ENCODE measurements at places on chromosomes 16 and 17.

GRCh38 chr17:58741121-58741625 lies 14.5 kb upstream of the PPM1E start:
- no peak for DNase-seq

GRCh38 chr17:33335491-33336173 lies 42.5 kb upstream of the ASIC2 start:
- no peak for DNase-seq

DNA sequence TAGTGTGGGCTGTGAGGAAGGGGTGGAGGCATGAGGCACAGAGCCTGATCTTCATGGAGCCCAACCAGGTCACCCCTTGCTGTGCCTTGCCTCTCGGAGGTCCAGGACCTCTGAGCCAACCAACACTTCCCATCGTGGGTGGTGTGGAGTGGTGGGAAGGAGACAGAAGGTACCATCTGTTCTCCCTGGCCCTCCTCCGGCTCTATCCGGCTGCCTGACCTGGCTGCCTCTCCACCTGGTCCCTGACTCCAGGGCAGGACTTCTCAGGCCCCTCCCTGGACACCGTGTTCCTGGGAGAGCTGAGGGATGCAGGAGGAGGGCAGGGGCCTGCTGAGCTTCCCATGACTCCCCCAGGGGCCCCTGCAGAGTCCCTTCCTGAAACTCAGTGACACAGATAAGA lies 3.9 kb downstream of the PDK2 start:
- DNase-seq: no peak

DNA sequence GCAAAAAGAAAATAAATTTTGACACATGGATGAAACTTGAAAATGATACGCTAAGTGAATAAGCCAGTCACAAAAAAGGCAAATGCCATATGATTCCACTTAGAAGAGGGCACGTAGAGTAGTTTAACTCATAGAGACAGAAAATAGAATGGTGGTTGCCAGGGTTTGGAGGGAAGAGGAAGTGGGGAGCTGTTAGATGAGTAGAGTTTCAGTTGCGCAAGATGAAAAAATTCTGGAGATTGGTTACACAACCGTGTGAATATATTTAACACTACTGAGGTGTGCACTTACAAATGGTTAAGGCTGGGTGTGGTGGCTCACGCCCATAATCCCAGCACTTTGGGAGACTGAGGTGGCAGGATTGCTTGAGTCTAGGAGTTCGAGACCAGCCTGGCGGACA lies 93.4 kb upstream of the TMEM132E start:
- no peak for DNase-seq

- no peak for DNase-seq
Measured at GRCh38 chr16:77888871-77889270, 100.5 kb downstream of the VAT1L start.

GRCh38 chr17:50125420-50125997 lies 4.5 kb downstream of the SAMD14 start:
- no peak for DNase-seq
